ENCODE measurements at places on chromosomes 3 and 15. TPM values are rescaled to one million over a fixed set of nuclear protein-coding genes. Genes with fewer than 3 reads are reported as not detected.
A peak's percentile ranks its signal among the peaks of the same experiment; 100 is the strongest.

The GHSR gene
- not detected for total RNA-seq

GRCh38 chr3:66442254-66443117 is 58.3 kb downstream of the LRIG1 start:
- no peak for DNase-seq

- DNase-seq: no peak
Measured at GRCh38 chr15:55990516-55990915, 2.9 kb downstream of the NEDD4 start.

DNA sequence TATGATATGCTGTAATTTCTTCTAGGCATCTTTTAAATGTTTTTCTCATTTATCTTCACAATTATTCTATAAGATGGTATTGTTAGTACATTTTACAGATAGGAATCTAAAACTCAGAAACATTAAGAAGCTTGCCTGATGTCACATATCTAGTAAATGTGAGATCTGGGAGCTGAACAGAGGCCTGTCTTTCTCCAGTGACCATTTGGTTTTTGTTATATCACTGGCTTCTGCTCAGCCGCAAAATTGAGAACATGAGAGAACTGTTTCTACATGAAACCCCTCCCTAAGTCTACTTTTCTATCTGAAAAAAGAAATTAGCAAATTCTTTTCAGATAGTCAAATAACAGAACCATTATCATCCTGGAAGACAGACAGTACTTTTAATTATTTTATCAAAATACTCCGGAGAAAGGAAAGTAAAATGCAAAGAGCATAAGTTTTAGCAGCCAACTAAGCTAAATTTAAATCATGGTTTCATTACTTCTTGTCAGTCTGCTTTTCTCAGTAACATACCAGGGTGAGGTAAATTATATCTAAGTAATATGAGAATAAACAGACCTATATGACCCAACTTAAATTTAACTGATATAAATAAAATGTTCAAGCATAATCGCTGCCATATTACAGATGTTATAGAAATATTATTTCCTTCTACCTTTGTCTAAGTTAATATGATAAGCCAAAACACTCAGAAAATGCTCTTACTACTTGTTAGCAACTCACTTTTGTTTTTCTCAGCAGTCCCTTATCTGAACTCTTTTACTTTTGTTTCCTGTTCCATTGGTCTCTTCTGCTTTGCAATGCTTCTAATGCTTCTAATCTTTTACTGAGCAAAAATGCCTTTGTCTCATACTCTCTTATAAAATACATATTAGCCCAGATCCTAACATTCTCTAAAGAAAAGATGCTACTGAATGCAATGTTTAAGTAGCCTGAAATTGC is 68.0 kb upstream of the MBNL1 start:
- DNase-seq: no peak

GRCh38 chr3:179969525-179969924 is 67.2 kb downstream of the PEX5L start:
- DNase-seq: no peak

DNA sequence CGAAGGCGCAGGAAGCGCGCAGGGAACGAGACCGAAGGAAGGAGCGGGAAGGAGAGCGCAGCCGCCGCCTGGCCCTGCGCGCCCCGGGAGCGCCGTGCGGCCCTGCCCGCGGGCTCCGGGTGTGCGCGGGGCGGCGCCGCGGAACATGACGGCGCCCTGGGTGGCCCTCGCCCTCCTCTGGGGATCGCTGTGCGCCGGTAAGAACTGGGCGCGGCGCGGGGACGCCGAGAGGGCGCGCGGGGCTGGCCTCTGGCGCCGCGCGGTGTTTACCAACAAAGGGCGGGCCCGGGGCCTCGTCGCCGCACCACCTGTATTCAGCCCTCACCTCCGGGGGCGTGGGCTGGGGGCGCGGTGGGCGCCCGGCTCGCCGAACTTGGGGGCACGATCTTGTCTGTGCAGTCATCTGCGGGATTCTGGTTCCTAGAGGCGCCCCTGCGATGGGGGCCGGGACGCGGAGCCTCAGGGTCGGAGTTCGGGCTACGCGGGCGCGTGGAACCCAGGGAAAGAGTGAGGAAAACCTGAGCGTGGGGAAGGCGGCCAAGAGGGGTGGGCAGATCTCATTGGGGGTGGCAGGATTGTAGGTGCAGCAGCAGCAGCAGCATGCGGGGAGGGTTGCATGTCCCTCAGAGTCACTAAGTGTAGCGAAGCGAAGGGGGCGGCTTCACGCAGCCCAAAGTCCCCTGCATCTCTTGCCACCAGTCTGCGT is 641 bp downstream of the ACVR2B start:
- peak; percentile 22 for DNase-seq

DNA sequence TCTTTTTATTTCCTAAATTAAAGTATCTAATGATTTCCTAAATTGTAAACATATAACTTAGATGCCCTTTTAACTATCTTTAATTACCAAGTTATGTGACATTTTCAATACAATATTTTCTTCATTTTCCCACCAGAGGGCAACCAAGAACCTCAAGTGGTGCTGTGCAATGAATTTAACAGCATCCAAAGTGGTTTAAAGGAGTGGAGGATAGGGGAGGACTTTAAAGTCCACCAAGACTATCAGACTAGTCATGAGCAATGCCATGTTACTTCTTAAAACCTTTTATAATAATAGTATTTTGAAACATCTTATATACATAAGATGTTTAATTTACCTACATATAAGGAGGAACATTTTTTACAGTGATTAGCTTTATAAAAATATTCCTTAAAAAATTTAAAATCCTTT is 74.4 kb downstream of the DLG1 start:
- no peak for DNase-seq

All from neural crest cell (in vitro differentiated cells).